Activated T-helper 9 cell treated with anti-CD3 and anti-CD28 coated beads, Interleukin-2, amount 50 U/mL, for 16 hours (primary cell): ENCODE measurements at places on chromosomes 11 and 22.

- no peak for DNase-seq
These were observed 112.8 kb downstream of the ABTB2 start for GRCh38 chr11:34245041-34245440.

DNA sequence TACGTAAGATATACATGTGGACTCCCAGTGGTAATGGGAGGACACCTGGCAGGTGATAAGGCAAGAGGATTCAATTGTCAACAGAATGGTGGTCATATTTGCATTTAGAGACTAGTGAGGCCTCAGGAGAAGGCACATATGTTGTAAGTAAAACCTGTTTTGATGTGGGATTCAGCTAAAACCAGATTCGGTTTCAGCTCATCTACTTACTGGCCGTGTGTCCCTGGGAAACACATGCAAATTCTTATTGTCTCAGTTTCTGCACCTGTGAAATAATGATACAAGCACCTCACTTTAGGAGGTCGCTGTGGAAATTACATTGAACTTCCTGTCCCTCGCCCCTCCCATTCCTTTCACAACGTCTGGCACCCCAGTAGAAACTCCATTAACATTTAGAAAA, 78.9 kb upstream of the FIBIN start:
- DNase-seq: no peak

GRCh38 chr11:82527081-82527584, 206.5 kb downstream of the FAM181B start:
- DNase-seq: no peak

GRCh38 chr11:69319255-69320106, 25.5 kb downstream of the MYEOV start:
- DNase-seq: no peak
